ENCODE measurements at places on chromosomes 1 and 21. TPM values are rescaled to one million over a fixed set of nuclear protein-coding genes. Genes with fewer than 3 reads are reported as not detected.

OR6K3 gene
- not detected for total RNA-seq

UBE2J2 gene
- total RNA-seq: 43.6 TPM

FCRLB gene
- total RNA-seq: 3.7 TPM

ZNF648 gene
- not detected for total RNA-seq

ADAMTS1 gene
- total RNA-seq: 42.4 TPM

MYOC gene
- not detected for total RNA-seq

SRRM1 gene
- total RNA-seq: 42.2 TPM

RGSL1 gene
- not detected for total RNA-seq

IGSF5 gene
- 0.59 TPM for total RNA-seq

OR2L3 gene
- total RNA-seq: not detected

CD53 gene
- total RNA-seq: not detected

LIN28A gene
- total RNA-seq: not detected

LEFTY2 gene
- not detected for total RNA-seq

C1orf87 gene
- total RNA-seq: not detected

DCDC2B gene
- not detected for total RNA-seq

C1orf210 gene
- total RNA-seq: not detected

SMCP gene
- not detected for total RNA-seq

RNPC3 gene
- total RNA-seq: 3.9 TPM

FAM72C gene
- total RNA-seq: 0.42 TPM
